Suprapubic skin (tissue), 4 donors: ENCODE measurements at places on chromosomes 2 and 18. TPM values are rescaled to one million over a fixed set of nuclear protein-coding genes. Genes with fewer than 3 reads are reported as not detected.

The FLACC1 gene
- total RNA-seq = not detected

The SP3 gene
- total RNA-seq = 151 TPM

The UGT1A3 gene
- not detected for total RNA-seq

The DARS1 gene
- total RNA-seq = 63.1 TPM

The FOXI3 gene
- total RNA-seq = not detected

The RUFY4 gene
- not detected for total RNA-seq
